ENCODE measurements at places on chromosomes 7 and 10.

GRCh38 chr10:792083-792791 lies 102.8 kb upstream of the DIP2C start:
- no peak for DNase-seq

GRCh38 chr10:86439544-86439943 lies 72.9 kb upstream of the GRID1 start:
- no peak for DNase-seq

DNA sequence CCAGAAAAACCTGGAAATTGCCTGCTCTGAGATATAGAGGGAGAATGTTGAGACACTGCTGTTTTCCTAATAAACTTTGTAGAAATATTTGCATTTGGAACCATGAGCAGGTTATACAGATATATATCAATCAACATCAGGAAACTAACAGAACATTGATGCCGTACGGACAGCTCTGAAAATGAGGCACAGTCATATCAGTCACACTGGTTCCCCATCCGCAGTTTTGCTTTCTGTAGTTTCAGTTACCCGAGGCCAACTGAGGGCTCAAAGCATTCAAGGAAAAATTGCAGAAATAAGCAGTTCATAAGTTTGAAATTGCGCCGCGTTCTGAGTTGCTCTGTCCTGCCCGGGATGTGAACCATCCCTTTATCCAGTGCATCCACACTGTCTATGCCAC lies 137.9 kb downstream of the KLF6 start:
- no peak for DNase-seq

DNA sequence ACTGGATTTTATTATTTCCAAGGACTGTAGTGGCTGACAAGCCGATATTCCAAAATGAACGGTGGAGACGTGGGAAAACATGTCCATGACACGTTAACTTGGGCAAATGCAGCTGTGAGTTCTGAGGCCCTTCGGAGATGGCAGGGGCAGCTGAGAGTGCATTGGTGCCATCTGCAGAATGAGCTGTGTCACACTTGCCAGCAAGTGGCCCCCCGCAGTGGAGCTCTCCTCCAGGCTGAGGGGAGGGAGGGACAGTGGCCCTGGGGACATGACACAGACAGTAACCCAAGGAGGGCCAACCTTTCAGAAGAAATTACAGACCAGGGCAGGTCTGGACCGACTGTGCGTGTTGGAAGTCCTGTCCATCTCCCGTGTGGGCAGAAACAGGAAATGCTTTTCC lies 139.4 kb downstream of the SVIL start:
- DNase-seq = no peak

GRCh38 chr10:103653581-103654037 lies 160.1 kb downstream of the NEURL1 start:
- DNase-seq = no peak

Measured in stimulated activated CD4-positive, alpha-beta T cell treated with anti-CD3 and anti-CD28 coated beads, Interleukin-15, amount 100 ng/mL, for 1 hour (primary cell).